ENCODE measurements at places on chromosomes 5 and 9.

DNA sequence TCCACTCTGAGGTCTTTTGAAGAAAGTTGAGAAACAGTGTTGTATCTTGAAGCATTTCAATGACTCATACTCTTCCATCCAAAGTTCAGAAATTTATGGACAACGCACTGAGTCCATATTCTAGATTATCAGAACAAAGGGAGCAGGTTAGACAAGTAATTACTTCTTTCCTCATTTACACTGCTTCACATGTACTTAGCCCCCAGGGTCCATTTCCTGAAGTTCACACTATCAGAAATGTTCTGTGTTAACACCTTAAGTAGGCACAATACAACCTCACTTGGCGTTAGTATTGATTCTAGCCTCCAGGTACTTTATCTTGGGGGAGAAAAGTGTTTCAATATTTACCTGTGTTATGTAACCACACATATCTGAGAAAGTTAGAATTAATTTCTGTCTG is 487.9 kb upstream of the DMAC1 start:
- DNase-seq, result no peak

- DNase-seq, result no peak
Observed at GRCh38 chr5:164809821-164810220, 1304.4 kb downstream of the MAT2B start.

DNA sequence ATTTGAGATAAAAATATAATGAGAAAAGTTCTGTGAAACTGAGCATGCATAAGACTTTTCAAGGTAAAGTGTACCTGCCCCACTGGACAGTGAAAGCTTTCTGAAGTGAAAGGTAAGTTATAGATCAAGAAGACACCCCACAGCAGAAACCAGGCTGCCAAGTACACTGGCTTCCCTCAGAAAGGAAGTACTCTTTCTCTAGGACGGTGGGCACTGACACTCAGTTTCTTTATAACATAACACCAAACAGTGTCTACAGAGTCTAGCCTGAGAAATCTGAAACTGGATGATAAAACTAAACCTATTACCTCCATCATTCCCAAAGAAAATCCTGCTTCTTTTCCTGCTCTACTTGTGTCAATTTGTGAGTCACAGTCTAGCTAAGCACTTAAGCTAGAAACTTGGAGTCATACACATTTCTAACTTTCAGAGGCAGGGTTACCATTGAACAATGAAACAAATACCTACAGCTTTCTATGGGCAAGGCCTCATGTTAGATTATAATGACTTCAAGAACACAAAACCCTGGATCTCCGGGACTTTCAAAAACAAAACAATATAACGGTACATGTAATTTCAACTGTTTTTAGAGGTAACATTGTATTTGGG is 136.7 kb downstream of the CPLANE1 start:
- no peak for DNase-seq

- DNase-seq, result no peak
Observed at GRCh38 chr9:127050591-127051001, 71.8 kb downstream of the ANGPTL2 start.

DNA sequence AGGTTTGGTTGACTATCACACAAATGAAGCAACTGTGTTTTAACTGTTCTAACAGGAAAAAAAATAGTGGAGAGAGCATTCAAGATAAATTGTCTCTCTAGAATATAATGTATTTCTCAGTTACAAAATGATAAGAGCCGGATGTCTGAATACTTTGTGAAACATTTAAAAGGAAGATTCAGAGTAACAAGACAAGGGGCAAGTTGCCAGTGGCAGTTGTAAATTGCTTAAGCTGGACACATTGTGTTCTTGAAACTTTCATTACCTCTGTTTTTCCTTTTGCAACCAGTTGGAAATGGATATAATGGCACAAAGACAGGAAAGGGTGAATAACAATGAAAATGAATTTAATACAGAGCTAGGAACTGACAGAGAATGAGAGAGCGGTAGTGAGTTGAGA is 15.2 kb upstream of the TBCA start:
- no peak for DNase-seq

DNA sequence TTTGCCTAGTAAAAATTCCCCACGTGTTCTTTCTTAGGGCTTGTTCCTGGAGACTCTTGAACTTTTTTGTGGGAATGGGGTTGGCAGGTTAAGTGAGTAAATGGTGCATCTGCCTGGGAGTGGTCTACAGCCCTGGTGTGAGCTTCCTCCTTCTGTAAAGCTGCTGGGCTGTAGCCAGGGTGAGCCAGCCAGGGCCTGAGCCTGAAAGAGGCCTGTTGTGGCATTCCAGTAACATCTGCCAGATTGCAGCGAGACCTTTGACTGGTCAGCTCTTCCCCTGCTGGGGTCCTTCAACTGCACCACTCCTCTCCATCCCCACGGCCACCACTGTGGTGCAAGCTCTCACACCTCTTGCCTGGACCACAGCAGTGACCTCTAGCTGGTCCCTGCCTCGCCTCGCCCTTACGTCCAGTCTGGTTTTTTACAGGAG is 47.5 kb downstream of the SLC22A5 start:
- peak; percentile 28 for DNase-seq

DNA sequence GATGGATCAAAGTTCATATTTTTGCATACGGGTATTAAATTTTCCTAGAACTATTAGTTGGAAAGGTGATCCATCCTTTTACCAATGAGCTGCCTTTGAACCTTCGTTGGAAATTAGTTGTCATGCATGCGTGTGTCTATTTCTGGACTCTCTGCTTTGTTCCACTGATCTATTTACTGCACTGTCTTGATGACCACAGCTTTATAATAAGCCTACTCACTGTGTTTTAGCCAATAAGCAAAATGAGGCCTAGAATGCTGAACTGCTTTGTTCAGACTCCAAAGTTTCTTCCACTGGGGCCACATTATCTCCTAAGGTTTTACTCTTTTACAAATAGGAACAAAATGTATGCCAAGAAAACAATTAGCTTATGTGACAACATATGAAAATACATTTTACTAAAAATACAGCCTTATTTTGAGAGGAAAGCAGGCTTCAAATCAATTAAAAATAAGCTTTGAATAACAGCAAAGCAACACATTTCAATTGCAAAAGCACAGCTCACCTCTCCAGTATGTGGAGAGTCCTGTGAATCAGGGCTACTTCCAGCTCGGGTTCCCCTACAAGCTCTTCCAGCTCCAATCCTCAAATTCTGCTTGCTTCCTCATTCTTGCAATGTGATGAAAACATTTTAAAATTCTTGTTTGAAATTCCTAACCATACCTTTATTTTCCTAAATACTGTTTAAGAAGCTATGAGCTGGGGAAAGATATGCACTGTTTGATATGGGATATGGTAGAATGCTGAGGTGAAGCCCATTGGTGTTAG is 72.0 kb downstream of the RETREG1 start:
- no peak for DNase-seq

GRCh38 chr5:145774442-145774841 is 60.7 kb downstream of the PRELID2 start:
- DNase-seq, result no peak

DNA sequence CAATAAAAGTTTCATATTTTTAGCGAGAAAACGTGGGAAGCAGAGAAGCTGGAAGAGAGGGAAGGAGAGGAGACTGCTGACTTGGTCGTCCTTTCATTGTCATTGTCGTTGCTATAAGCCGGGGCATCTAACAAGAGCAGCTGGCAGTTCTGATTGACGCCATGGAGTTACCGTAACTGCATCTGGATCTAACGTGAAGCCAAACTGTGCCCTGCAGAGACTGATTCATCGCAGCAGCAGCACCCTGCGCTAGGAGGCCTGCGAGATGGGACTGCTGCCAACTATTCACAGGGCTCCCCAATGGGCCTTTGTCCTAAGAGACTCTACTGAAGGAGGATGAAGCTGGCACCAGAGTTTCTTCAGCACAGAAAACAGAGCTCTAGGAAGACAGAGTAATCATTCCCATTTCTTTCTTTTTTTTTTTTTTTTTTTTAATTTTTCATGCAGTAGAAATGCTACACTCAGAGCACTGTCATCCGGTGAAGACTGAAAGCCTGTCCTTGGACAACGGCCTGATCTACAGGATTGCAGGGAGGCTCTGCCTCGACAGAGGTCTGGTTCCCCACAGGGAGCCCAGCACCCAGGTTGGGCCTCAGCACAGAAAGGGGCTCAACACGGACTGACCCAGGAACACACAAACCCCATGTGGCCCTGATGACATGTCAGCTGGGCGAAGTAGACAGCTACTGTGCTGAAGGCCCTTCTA is 47.8 kb downstream of the RETREG1 start:
- DNase-seq, result no peak

GRCh38 chr9:29006628-29007027 is 1433.3 kb upstream of the C9orf72 start:
- no peak for DNase-seq

DNA sequence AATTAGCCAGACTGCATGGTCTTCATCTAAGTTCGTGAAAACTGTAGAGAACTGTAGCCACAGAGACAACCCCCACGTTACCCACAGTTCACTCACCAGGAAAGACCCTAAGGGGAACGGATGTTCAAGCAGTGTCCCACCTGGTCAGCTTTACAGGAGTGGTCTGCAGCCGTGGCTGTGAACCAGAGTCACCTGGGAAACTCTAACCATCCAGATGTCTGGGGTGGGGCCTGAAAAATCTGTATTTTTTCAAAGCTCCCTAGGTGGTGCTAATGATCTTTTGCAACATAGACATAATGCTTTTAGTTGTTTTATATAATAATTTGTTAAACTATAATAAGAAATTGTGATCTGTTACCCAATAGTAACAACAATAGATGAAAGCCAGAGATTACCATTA is 47.7 kb upstream of the ANGPTL2 start:
- no peak for DNase-seq

DNA sequence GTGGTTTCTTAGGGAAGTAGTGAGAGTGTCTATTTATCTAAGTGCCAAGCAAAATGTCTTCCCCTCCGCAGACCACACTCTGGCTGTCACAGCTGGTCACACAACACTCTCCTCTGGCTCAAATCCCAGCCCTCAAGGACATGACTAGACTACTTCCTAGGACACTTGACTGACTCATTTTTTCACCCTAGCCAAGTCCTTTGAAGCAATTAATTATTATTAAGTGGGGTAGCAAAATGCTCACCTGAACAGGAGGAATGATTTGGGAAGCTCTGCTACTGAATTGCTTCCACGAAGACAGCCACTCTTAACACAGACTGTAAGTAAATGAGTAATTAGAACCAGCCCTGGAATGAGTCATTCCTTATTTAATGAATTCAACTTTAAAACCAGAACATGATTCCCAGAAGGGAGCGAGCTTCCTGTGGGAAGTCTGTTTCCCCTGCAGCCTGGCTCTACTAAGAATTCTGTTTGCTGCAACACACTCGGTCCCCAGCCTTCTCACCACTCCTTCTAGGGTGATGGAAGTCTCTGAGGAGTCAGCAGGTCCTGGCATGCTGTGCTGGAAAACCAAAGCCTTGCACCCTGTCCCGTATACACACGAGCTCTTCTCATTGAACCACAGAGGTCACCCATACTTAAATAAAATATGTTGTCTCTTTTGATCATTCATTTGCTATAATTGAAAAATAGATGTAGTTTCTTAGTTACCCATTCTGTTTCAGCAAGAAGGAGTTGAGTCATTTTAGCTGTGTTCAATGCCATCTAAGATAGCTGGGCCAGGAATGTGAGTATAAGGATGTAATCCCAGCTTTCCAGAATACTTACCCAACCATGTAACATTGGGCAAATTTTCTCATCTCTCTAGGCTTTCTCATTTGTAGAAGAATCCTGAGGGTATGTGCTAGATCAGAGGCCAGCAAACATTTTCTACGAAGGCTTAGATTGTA is 218.6 kb upstream of the RASEF start:
- DNase-seq, result peak; percentile 60

GRCh38 chr5:14850419-14851049 is 21.0 kb downstream of the ANKH start:
- DNase-seq, result no peak

- DNase-seq, result no peak
Observed at GRCh38 chr5:133309166-133309795, 257.5 kb downstream of the HSPA4 start.

DNA sequence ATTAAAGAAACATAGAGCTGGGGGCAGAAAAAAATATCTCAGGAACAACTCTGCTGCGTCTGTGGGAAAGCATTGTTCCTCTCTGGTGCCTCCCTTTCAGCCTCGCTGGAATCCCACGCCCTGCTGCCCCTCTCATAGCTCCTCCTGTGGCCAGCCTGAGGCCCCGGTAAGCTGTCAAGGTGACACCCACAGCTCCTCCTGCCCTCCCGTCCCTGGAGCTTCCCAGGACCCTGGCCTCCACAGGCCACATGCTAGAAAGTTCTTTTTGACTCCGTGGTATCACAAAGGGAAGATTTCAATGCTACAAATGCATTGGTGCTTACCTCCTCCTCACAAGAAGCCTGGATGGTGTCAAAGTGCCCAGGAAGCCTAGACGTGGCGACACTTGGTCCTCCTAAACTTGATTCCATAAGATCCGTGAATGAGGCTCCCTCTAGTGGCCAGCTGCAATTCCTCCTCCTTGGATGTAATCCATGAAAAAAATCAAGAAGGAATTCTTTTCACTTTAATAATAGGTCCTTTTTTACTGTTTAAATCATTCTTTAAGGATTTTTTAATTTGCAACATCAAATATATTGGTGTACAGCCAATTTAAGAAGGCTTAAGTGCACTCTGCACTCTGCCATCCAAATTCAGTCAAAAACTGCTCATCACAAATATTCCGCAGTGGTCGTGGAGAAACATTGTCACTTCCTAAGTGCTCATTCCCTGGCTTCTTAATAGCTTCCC is 104.9 kb downstream of the CFAP90 start:
- peak; percentile 79 for DNase-seq

- no peak for DNase-seq
Observed at GRCh38 chr9:72213906-72214305, 64.7 kb downstream of the GDA start.

GRCh38 chr5:116572350-116573278 is 2.0 kb downstream of the SEMA6A start:
- no peak for DNase-seq

- peak; percentile 93 for DNase-seq
Observed at GRCh38 chr5:9621379-9621903, 8.7 kb downstream of the TAS2R1 start.

- no peak for DNase-seq
Observed at GRCh38 chr9:107312376-107313050, 29.4 kb downstream of the RAD23B start.

DNA sequence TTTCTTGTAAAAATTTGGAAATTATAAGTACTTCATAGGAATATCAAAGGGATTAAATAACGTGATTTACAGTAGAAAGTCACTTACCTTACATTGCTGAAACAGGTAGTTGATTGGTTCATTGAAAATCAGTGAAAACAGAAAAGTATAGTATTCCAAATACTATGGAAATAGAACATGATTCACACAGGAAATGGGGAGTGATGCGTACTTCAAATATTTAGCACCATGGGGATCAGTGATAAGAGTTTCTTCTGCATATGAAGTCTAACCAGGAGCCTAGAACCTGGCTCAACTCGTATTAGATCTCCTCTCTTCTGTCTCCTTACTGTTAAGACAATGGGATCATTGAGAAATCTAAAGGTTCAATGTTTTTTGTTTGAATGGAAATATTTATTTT is 133.3 kb downstream of the FAM174A start:
- peak; percentile 27 for DNase-seq
